Activated T-helper 1 cell treated with anti-CD3 and anti-CD28 coated beads, Interleukin-12 subunit alpha, Interleukin-12 subunit beta, Interleukin-2, Interleukin-4 antibody, amounts not matched to agents 30 ng/mL and 10 ng/mL and 1 ng/mL, durations not matched to agents 14 hours and 24 hours and 36 hours (primary cell): ENCODE measurements at places on chromosomes 7 and 10. TPM values are rescaled to one million over a fixed set of nuclear protein-coding genes. Genes with fewer than 3 reads are reported as not detected.

The ASAH2 gene
- 2.2 and 5.4 TPM in 2 replicates for total RNA-seq

DNA sequence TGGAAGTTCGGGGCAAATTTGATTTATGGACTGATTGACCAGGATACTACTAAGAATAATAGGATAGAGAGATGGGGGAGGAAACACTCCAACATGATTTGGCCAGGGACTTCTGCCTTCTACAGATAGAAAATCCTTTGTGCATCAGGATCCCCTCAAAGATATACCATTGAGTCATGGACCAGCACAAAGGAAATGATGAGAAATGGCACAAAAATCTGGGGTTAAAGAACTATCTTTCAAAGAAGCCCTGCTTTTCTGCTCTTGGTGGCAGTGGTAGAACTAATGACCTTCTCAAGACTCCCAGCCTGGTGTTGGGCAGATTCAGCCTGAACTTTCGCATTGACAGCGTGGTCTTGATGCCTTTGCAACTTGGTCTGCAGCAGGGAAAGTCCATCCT, 27.6 kb upstream of the LAMB1 start:
- no peak for DNase-seq

GRCh38 chr10:96334616-96335526, 23.9 kb downstream of the OPALIN start:
- no peak for DNase-seq

DNA sequence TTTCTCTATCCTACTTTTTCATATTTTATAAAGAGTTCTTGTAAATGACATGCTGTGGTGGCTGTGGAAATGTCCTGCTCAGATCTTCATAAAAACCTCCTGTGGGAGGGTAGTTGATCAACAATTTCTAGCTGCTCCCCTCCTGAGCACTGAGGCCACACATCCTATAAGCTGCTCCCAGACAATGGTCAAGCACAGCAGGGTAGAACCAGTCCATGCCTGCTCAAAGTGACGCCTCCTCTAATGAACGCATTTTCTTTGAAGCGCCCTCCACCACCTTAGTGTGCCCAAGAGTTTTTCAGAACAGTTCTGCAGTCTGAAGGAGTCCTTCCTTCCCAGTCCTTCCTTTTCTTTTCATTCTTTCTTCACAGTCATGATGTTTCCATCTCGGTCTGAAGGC, 298.6 kb upstream of the CACNA2D1 start:
- no peak for DNase-seq

The ACTR1A gene
- 61.0 and 66.1 TPM in 2 replicates for total RNA-seq

The SEMA3A gene
- 0.34 TPM in 1 of 2 replicates, not detected in the other for total RNA-seq

DNA sequence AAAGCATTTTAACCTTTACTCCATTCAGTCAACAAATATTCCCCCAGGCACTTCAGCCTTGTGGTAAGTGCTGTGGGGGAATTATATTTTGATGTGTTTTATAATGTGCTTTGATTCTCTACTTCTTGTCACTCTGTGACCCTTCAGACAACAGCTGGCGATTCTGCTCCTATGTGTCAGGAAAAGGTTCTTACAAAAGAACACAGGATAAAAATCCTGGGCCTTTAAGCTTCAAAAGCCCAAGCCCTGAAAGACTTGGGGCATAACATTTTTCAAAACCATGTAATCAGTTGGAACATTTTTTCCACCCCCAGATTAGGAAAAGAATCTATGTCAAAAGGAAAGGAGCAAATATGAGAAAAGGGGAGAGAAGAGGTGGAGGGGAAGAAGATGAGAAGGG, 37.8 kb upstream of the LRRC17 start:
- DNase-seq, result no peak

The CDC14C gene
- total RNA-seq, result not detected in 2 replicates

- no peak for DNase-seq
Observed at GRCh38 chr7:30173058-30173897, 38.5 kb downstream of the MTURN start.

The CLCN1 gene
- total RNA-seq, result not detected in 2 replicates

- DNase-seq, result no peak
Observed at GRCh38 chr7:139111811-139112301, 2.3 kb upstream of the ZC3HAV1 start.

- no peak for DNase-seq
Observed at GRCh38 chr10:126518218-126519080, 130.2 kb upstream of the ADAM12 start.

GRCh38 chr7:70595370-70595754, 536.6 kb upstream of the GALNT17 start:
- DNase-seq, result no peak

The PLEKHS1 gene
- 0.05 and 0.07 TPM in 2 replicates for total RNA-seq

The TDRD1 gene
- total RNA-seq, result 0.10 and 0.13 TPM in 2 replicates

- DNase-seq, result no peak
Observed at GRCh38 chr10:78139341-78139740, 105.7 kb downstream of the RPS24 start.

The ANK3 gene
- total RNA-seq, result 26.8 and 27.9 TPM in 2 replicates

DNA sequence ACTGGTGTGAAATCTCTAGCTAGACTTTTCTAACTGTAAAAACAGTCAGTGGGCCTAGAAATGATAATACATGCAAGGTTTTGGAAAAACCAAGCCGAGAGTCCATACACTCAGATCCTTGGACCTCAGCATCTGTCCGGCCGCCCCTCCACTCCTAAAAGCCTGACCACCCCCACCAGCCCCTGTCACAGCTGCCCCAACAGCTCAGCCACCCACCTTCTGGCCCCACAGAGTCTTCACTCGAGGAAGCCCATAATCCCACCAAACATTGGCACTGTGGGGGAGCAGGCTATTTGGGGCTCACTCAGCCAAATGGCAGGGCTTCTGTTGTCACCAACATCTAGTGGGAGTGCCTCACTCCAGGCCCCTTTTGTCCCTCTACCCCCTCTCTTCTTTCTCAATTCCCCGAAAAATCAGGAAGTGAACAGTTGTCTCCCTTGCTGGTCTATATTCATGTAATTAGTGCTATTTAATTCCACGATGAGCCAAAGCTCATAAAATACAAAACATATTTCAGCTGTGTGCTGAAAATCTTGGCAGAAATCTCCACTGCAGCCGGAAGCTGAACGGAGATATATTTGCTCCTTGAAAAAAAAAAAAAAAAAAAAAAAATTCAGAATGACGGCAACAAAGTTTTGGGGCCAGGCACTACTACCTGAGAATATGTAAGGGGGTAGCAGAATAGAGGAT, 55.5 kb downstream of the PLXNA4 start:
- no peak for DNase-seq

DNA sequence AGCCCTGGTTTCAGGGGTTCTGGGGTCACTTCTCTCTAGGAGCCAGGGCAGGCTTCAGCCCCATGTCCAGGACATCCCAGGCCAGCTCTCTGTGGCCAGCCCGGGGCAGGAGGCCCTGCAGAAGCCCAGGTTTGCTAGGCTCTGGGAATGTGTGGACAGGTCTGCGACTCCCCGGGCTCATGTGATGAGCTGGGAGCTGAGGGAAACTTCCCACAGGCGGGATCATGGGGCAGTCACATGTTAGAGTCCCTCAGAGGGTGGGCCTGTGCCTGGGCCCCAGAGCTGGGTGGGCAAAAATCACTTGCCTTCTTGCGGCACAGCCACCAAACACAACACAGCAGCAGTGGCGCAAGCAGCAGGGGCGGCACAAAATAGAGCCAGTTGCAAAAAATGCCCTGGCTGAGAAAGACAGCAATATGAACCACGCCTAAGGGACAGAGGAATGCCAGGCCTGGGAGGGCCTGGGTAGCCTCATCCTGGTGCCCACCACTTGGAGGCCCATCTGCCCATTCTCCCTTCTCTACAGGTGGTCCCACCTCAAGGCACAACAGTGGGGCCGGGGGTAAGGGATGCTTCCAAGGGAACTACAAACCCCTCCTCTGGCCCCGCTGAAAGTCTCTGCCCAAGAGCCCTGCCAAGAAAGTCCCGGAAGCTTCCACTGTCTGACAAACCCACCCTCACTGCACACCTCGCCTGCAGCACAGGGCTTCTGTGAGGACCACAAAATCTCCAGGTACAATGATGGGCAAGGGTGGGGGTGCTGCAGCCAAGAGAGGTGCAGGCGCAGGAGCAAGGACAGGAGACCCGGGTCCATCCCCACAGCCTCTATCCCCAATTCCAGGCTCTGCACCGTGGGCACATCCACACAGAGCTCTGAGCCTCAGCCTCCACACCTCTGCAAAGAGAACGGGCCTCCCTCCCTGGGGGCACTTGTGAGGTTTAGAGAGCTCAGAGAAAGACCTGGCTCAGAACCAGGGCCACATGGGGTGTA, 34.6 kb upstream of the ANTXRL start:
- DNase-seq, result no peak

GRCh38 chr7:25633426-25634036, 405.2 kb upstream of the NPVF start:
- DNase-seq, result no peak

The HSPB1 gene
- 78.4 and 87.2 TPM in 2 replicates for total RNA-seq

GRCh38 chr7:108596560-108596959, 26.9 kb downstream of the DNAJB9 start:
- no peak for DNase-seq

The VIPR2 gene
- total RNA-seq, result 0.70 and 1.3 TPM in 2 replicates

DNA sequence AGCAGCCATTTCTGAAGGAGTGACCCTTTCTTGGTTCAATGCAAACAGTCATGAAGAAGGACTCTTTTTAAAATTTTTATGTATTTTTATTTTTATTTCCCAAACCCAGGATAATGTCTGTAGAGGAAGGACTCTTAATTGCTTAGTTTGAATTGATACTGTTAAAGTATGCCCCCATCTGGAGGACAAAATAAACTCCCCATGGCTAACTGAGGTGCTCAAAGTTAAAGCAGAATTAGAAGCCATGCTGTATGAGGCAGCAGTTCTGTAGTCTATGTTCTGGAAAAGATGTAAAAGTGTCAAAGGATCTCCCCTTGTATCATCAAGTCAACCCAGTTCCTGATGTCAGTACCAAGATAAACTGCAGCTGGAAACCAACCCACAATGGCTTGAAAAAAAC, 617.9 kb upstream of the GRM3 start:
- no peak for DNase-seq

- no peak for DNase-seq
Observed at GRCh38 chr10:114912470-114912859, 25.5 kb upstream of the TRUB1 start.

DNA sequence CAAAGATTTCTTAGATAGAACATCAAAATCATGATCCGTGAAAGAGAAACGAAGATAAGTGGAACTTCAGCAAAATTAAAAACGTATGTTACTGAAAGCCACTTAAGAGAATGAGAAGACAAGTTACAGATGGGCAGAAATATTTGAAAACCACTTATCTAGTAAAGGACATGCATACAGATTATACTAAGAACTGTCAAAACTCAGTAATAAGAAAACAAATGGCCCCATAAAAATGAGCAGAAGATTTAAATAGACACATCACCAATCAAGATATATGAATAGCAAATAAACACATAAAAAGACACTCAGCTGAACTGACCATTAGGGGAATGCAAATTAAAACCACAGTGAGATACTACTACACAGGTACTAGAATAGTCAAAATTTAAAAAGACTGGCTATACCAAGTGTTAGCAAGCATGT, 343.7 kb downstream of the PTEN start:
- no peak for DNase-seq

The RARRES2 gene
- not detected in 2 replicates for total RNA-seq

DNA sequence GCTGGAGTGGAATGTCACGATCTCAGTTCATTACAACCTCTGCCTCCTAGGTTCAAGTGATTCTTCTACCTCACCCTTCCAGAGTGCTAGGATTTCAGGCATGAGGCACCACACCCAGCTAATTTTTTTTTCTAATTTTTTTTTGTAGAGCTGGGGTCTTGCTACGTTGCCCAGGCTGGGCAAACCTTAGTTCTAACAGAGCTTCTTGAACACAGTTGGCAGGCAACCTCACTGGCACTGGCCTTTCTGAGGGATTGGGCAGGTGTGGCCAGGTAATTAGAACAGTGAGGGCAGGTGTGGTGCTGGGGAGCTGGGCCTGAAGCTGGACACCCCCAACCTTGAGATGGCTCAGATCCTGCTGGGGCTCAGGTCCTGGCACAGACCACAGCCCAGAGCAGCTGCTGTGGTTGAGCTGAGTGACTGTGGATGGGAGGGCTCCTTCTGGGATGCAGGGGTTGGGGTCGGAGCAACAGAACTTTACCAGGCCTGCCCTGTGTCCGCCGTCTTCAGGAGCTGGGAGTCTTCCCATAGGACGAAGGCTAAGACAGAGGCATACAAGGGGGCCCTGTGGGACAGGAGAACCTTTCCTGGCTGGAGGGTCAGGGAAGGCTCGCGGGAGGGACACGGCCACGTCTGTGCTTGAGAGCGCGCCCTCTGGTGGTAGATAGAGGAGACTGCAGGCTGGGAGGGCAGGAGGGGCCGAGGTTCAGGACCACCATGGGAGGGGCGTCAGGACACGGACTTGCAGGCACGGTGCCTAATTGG, 48.2 kb downstream of the COL26A1 start:
- DNase-seq, result peak; percentile 20

DNA sequence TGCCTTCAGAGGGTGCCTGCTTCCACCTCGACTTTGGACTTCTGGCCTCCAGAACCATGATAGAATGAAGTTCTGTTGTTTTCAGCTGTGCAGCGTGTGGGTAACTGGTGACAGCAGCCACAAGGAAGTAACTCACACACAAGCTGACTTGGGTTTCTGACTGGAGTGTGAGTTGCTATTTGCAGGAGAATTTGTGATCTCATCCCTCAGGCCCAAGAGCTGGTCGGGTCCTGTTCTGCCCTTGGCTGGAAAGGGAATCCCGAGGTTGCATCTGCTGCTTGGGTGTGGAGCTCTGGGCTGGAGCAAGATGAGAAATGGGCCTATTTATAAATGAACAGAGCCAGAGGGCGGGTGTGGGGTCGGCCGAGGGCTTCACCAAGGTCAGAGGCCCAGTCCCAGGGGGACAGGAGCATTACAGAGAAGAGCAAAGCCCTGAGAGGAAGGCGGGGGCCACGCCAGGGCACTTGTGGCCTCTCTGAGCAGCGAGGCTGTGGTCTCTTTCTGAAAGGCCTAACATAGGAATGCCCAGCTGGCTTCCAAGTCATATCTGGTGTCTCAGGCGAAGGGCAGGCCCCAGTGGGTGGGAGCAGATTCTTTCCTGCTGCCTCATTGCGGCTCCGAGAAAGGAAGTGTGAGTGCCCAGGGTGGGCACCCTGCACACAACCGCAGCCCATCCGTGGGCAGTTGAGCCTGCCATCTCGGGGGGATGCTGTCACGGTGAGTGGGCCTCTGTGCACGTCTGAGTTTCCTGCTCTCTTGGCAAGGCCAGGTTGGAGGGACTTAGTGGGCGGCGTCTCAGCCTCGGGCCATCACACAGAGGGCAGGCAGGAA, 26.5 kb upstream of the C10orf71 start:
- no peak for DNase-seq

The LRRD1 gene
- not detected in 2 replicates for total RNA-seq

- DNase-seq, result peak; percentile 75
Observed at GRCh38 chr10:5775685-5776084, 37.5 kb downstream of the GDI2 start.

- DNase-seq, result no peak
Observed at GRCh38 chr7:75727881-75728593, 10.7 kb downstream of the HIP1 start.
